ENCODE measurements at places on chromosomes 12 and 14.
A peak's percentile ranks its signal among the peaks of the same experiment; 100 is the strongest.

GRCh38 chr12:64268409-64268808 lies 46.3 kb upstream of the KICS2 start:
- DNase-seq, result no peak

DNA sequence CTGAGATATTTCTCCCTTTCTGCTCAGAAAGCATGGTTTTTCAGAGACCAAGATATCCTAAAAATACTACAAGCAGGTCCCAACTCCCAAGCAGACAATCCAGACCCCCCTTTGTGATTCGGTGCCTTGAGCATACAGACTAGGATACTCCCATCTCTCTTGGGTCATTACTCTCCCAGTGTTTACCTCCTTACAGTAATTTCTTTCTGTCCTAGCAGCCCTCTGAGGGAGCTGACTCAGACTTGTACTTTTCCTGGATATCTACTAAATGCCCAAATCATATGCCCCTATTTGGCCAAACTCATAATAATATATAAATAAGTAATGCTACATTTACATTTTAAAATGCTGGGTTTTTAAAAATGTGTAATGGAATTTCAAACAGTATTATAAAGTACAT lies 355.6 kb downstream of the LRIG3 start:
- DNase-seq, result no peak

DNA sequence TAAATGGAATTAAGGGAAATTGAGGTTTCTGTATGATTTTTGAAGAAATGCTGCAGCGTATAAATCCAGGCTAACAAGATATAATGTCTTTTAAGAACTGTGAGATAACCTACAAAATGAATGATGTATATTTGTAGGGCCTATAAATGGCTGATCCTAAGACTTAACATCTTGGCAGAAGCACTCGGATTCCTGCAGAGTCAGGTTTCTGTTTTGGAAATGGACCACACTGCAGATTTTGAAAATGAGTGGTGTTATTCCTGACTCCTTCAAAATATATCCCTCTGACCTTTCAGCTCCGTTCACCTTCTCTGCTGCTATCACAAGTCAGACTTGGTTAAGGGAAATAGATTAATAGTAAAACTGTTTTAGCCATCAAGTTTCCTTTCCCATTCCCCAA lies 5.0 kb downstream of the TIGAR start:
- DNase-seq, result no peak

DNA sequence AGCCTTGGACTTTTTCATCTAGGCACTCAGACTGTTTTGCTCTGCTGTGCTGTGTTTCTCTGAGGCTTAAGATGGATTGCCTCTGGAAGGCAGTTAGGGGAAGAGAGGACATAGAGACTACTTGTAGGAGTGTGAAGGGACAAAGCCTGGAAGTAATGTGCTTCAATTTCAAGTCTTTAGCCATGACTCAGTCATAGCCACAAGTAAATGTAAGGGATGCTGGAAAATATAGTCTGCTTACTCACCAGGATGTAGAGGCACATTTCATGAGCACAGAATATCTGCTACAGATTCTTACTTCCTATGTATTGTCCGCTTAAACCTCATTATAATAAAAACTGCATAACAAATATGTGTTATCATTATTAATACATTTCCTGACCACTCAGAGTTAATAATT lies 794.3 kb upstream of the NOVA1 start:
- DNase-seq, result no peak

GRCh38 chr12:12387501-12387900 lies 30.6 kb downstream of the BORCS5 start:
- DNase-seq, result no peak

DNA sequence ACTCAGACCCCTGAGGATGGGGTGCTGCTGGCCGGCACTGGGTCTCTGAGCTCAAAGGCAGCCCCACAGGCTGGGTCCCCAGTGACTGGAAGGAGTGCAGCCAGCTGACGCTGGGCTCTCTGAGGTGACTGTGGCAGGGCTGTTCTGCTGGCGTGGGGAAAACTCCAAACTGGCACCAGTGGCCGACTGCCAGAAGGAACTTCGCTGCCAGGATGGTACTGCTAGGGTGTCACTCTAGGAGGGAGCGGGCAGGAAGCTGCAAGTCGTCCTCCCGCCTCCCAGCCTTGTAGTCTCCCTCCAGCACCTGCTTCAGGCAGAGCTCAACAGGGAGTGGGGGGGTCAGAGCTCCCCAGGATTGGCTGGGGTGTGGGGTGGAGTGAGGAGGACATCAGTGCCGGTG lies 41.3 kb downstream of the CDC42BPB start:
- no peak for DNase-seq

DNA sequence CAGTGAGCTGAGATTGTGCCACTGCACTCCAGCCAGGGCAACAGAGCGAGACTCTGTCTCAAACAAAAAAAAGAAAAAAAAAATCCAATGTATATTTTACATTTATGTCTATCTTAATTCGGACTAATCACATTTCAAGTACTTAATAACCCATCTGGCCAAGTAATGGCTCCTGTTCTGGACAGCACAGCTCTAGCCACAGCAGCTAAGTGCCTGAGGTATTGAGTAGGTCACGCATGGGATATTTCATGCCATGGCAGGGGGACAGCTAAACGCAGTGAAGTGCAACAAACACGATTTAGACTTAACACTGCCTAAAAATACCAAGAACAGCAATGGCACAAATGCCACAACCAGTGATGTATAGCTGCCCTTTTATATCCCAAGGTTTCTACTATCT lies 8.0 kb downstream of the BAZ1A start:
- DNase-seq, result peak; percentile 63

DNA sequence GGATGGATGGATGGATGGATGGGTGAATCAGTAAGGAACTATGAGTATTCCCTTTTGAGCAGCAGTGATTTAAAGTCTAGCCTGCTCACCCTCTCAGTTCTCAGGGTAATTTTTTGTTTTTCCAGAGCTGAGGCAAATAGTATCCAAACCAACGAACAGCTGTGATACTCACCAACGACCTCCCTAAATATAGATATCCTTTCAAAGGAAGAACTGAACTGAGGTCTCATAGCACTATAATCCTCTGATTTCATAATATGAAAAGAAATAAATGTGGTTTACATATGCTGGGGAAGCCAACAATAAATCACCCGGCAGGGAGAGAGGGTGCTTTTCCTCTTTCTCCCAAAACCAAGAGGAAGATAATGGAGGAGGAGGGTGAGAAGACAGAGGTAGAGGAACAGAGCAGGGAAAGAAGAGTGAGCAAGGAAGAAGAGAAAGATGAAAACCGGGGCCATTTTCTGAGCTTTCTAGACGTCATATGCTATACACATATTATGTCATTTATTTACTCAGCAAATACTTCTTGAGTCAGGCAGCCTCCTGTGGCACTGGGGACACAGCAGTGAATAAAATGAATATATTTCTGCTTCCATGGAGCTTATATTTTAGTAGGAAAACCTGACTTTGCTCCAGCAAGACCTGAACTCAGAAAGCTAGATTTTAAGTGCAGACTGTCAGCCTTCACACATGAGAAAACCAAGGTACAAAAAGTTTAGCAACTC lies 710.7 kb upstream of the TBX3 start:
- DNase-seq, result no peak

DNA sequence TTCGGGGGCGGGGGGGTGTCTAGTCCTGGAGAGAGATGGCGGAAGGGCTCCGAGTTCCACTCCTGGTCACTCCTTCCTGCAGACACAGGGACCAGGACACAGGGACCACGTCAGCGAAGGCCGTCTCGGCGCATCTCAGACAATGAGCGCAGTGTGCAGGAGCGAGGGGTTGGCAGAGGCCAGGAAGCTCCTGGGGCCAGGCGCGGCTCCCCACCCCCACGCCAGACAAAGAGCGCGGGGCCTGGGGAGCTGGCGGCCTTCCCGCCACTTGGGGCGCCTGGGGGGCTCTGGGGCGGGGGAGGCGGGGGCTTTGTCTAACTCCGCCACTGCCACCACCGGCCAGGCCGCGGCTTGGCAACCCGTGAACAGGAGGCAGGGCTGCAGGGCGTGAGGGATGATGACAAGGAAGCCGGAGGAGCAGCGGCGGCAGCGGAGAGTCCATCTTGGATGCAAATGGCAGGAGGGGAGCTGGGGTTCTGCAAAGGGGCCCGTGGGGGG lies 2.2 kb downstream of the CDK2AP1 start:
- no peak for DNase-seq

DNA sequence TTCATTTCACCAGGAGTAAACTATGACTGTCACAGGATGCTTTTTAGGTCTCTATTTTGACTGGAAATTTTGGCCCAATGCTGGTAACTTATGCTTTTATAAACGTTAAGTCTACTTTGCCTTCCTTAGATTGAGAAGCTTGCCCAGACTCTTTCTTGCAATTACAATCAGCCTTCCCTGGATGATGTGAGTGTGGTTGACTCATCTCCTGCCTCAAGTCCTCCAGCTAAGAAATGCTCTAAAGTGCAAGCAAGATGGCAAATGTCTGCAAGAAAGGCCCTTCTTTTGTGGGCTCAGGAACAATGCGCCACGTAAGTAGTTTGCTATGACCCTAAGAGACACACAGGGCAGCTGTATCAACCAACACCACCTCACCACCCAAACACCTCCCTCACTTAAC lies 96.9 kb downstream of the SYNE2 start:
- no peak for DNase-seq

DNA sequence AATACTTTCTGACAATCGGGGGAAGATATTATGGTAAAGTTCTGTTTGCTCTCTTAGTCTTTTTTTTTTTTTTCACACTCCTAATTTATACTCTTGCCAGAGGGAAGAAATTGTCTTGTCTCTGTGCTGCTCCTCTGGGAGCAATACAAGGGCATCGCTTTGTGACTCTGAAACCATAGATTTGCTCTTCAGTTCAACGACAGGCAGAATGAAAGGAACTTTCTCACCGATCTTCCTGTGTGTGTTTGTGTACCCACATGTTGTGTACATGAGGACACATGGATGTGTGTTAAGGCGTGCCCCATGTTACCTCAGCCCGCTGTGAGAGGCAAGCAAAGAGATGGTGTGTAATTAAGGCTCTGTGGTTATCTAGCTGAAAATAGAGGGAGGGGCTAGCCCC lies 457.6 kb downstream of the EGLN3 start:
- DNase-seq, result no peak

Data from NCI-H524 treated with DMSO at 0.1 percent for 48 hours (cell line).